ENCODE measurements at places on chromosomes 2 and 18. TPM values are rescaled to one million over a fixed set of nuclear protein-coding genes. Genes with fewer than 3 reads are reported as not detected.

DNA sequence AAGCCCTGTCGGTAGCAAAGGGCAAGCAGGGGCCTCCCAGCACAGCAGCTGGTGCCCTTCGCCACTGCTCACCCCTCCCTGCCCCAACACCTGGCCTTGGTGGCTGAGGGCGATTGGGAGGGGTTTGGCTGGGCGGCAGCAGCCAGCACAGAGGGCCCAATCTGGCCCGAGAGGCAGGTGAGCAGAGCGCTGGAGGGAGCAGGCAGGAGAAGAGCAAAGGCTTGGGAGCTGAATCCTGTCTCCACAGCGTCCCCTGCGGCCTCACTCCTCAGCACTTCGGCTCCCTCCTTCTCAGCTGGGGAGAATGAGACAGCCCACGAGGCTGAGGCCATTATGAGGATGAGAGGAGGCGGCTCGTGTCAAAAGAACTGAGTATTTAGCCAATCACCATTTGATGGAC, 74.9 kb upstream of the TAF1B start:
- H3K4me1 ChIP-seq: peaks cover 25% of the 10 kb centered on the region
- no peak overlapping the region for H3K27ac ChIP-seq
- H3K4me3 ChIP-seq: no peak overlapping the region
- no peak for DNase-seq

GRCh38 chr2:30807249-30807648, at the start of gene CAPN13:
Gene CAPN13 (minus strand): TSS chr2:30807446. CDS start chr2:30787325, 20,121 bp downstream.
- H3K4me1 ChIP-seq: no peaks in the 10 kb centered on the region
- H3K27me3 ChIP-seq: no peaks in the 10 kb centered on the region
- H3K27ac ChIP-seq: no peak within 1 kb of the TSS
- peak within 1 kb of the TSS; percentile 7 for H3K4me3 ChIP-seq
- peak; percentile 78 for DNase-seq
- no peaks in the 10 kb centered on the region for H3K36me3 ChIP-seq

The MREG gene
- total RNA-seq: 19.9 TPM

The REG3G gene
- total RNA-seq: not detected

The CDK5R2 gene
- total RNA-seq: not detected

- no peak overlapping the region for H3K4me3 ChIP-seq
- peak overlapping the region; percentile 12 for H3K27ac ChIP-seq
- no peaks in the 10 kb centered on the region for H3K27me3 ChIP-seq
Observed at GRCh38 chr2:127515383-127515915, 10.8 kb downstream of the IWS1 start.

DNA sequence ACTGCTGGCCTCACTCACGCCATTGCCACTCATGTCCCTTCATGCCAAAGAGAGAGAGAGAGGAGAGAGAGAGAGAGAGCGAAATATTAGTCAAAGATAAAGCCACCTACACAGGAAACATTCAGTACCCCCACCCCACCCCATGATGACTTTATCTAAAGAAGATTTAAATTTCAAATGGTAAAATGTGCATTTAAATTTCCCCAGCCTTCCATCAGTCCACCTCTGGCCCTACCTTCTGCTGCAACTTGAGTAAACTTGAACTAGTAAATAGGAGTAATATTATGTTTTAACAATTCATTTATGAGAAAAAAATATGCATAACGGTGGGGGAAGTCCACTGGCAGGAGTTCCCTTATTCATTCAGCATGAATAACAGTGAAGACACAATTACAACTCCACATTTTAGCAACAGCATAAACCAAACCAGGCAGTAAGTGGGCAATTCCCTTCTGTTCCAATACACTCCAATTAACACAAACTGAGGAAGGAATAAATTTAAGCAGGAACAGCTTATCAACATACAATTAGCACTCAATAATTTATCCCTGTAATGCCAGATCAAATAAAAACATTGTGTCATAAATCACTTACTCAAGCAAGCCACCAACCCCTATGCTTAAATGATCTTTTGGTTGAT, 264.2 kb downstream of the LNPK start:
- no peaks in the 10 kb centered on the region for H3K27me3 ChIP-seq
- no peak for DNase-seq
- no peak overlapping the region for H3K27ac ChIP-seq
- no peaks in the 10 kb centered on the region for H3K36me3 ChIP-seq
- no peak overlapping the region for H3K4me3 ChIP-seq

DNA sequence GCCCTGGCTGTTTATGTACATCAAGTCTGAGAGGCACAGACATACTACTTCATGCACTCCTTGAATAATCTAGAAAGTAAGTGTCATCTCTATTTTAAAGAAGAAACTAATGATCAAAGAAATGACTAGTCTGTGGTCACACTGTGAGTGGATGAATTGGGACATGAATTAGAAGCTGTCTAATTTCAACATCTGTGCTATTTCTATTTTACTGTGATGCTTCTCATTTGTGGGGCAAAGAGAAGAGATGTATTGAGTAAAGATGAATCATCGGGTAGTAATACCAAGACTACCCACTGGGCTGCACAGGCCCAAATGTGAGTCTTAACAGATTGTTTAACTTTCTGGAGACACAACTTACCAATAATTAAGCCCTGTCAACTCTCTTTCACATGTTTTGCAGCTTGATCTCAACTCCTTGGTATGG, 42.4 kb upstream of the MTIF2 start:
- H3K27me3 ChIP-seq: no peaks in the 10 kb centered on the region
- no peak for DNase-seq
- H3K27ac ChIP-seq: no peak overlapping the region
- no peak overlapping the region for H3K4me3 ChIP-seq

The CTAGE1 gene
- total RNA-seq: not detected

DNA sequence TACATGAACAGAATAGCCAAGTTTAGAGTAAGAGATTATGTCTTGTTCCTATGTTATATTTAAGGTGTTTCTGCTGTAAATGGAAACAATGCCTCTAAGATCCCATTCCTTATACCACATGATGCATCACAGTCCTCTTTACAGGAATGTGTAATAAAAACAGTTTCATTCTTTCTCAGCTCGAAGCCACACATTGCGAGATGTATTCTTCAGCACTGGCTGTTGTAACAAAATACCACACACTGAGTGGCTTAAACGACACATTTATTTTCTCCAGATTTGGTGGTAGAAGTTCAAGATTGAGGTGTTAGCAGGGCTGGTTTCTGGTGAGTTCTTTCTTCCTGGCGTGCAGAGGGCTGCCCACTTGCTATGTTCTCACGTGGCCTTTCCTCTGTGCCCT, 246.2 kb downstream of the SOCS6 start:
- H3K27me3 ChIP-seq: no peaks in the 10 kb centered on the region
- H3K36me3 ChIP-seq: no peaks in the 10 kb centered on the region
- H3K27ac ChIP-seq: no peak overlapping the region
- DNase-seq: no peak
- no peak overlapping the region for H3K4me3 ChIP-seq

Measured in upper lobe of left lung (tissue), 6 donors.